CD4-positive, alpha-beta T cell treated with Interleukin-17A for 4 hours (primary cell): ENCODE measurements at places on chromosomes 11 and 22.

GRCh38 chr11:72141066-72141465 is 5.5 kb downstream of the FOLR3 start:
- no peak for DNase-seq

DNA sequence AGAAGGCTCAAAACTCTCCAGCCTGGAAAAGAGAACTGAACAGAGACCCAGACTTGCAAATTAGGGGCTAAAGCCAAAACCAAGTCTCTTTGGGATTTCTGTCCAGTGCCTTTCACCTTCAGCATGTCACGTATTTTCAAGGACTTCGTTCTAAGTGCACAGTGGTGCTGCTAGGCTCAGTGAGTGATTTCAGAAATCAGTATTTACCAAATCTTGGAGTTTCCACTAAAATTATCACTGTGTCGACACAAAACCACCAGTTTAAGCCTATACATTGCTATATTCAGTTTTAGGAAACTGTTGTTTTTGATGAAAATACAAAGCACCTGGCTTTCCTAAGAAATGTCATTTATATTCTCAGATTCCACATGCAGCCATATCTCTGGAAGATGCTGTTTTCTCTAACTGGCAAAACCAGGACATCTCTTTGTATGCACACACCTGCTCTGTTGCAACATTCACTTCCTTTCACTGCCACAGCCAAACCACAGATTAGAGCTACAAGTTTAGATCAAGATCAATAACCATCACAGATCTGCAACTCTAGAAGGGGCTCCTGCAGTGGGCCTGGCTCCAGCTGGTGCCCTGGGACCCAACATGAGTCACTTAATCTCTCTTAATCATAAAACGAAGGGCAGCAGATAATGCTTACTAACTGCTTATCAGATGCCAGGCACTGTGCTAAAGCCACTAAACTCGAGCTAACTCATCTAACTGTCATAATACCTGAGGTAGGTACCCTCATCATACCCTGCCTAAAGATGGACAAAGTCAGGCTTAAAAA is 22.3 kb downstream of the SMCO4 start:
- DNase-seq, result peak; percentile 29

DNA sequence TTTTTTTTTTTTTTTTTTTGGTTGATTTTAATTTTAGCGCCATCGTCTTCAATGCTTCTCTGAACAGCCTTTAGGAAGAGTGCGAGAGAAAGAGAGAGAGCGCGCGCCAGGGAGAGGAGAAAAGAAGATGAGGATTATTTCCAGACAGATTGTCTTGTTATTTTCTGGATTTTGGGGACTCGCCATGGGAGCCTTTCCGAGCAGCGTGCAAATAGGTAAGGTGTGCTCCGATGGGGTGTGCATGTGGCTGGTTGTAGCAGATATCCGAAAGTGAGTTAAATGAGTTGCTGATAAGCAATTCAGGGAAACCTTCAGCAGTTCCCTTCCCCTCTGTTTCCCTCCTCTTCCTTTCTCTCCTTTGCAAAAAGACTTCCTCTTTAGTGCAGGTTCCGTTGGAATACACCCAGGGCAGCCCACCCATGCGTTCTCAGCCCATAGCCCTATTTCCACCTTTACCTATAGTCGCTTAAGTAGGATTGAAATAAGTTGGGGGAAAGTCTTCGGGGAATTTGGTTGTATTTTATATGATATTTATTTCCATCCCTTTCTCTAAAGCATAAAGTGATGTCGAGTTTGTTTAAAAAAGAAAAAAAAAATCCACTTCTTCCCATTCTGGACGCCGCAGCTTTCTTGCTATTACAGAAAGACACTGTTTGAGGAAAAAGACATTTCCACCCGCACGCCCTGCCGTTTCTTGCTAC is 1.1 kb downstream of the GRIA4 start:
- DNase-seq, result no peak

DNA sequence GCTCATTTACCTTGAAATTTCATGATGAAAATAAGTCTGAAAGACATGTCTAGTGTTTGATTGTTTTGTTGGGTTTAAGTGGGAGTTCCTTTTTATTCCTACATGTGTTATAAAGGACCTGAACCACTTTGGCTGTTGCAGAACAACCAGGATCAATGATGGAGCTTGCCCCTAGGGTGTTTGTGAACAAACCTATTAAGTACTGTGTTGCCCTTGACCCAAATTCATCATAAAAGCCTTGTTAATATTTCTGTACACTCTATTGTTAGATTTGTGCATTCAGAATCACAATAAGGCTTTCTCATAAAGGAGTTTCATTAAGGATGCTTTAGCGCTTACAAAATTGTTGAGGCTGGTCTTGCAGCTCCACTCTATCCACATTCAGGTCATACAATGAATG is 452.6 kb downstream of the NELL1 start:
- no peak for DNase-seq

- no peak for DNase-seq
Observed at GRCh38 chr22:20948450-20948849, 18.6 kb upstream of the AIFM3 start.

DNA sequence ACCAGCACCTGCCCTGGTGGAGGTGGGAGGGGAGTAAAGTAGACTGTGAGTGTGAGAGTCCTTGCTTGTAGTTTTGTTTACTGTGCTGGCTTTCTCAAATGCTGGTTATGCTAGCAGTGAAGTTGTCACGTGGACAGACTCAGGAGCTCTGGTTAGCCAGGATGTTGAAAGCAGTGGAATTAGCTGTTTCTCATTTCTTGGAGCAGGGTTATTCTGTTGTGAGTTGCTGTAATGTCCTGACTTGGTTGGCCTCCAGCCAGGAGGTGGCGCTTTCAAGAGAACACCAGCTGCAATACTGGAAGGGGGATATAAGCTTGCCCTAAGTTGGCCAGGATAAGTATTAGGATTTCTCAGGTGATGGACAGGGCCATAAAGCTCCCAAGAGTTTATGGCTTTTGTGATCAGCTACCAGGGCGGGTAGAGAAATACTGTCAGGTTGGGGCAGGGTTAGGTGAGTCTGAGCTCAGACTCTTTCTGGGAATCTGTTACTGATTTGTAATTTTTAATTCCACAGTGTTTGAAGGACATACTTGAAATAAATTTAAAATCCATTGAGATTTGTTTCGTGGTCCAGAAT is 13.7 kb downstream of the CYP2D6 start:
- DNase-seq, result no peak

GRCh38 chr11:118442908-118443589 is 6.8 kb downstream of the KMT2A start:
- no peak for DNase-seq

GRCh38 chr11:2219318-2220017 is 47.9 kb upstream of the TH start:
- DNase-seq, result no peak

DNA sequence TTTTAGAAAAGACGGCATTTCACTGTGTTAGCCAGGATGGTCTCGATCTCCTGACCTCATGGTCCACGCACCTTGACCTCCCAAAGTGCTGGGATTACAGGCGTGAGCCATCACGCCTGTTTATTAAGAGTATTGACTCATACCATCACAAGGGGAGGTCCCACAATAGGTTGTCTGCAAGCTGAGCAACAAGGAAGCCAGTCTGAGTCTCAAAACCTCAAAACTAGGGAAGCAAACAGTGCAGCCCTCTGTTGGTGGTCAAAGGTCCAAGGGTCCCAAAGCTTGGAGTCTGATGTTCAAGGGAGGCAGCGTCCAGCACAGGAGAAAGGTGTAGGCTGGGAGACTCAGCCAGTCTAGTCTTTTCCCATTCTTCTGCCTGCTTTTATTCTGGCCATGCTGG is 32.8 kb upstream of the LDLRAD3 start:
- DNase-seq, result no peak

- no peak for DNase-seq
Observed at GRCh38 chr11:46298699-46299433, 21.4 kb downstream of the CREB3L1 start.

- no peak for DNase-seq
Observed at GRCh38 chr22:35522225-35523149, 18.1 kb upstream of the RASD2 start.

GRCh38 chr22:32557925-32558324 is 83.3 kb downstream of the FBXO7 start:
- DNase-seq, result no peak

- no peak for DNase-seq
Observed at GRCh38 chr22:22185217-22185616, 59.4 kb upstream of the VPREB1 start.

GRCh38 chr11:1201395-1202153 is 21.3 kb upstream of the MUC5B start:
- DNase-seq, result no peak

- DNase-seq, result no peak
Observed at GRCh38 chr11:48125866-48126265, 90.7 kb upstream of the OR4B1 start.

DNA sequence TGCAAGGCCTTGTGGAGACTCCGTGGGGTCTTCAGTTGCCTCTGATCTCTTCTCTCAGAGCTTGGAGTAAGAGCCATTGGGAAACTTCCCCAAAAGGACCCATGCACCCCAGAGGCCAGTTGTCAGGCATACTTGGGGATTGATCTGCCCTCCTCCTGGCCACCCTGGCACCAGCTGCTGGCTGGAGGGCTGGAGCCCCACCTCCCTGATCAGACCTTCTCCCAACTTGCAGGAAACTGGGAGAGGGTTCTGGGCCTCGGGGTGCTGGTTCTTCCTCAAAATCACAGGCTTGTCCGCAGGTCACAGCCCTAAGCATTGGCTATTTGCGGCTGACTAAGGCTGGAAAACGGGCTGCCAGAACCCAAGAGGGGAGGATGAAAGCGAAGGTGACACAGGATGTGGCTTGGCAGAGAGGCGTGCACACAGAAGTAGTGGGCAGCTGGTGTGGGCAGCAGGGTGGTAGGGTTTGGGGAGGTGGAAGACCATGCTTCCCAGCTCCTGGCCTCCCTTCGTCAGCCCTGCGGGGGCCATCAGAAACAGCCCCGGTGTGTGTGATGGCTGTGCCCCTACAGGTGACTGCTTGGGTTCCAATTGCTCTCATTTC is 1.3 kb upstream of the DGKZ start:
- peak; percentile 42 for DNase-seq
